ENCODE measurements at places on chromosomes 6 and 20.

DNA sequence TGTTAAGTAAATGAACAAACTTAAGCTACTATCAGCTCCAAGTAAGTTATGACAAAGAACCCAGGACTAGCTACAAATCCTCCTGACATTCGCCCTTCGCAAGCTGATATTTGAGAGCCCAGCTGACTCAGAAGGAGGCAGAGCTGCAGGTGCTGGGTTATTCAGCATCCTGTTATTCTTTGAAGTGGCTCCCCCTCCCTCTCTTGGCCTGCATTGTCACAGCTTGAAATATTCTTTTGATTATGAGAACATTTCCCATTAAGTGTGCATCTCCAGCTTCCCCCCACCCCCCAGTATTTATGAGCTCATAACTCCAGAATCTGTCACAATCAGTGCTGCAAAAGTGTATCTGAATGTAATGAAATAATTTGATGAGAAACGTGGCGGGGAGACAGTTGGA lies 78.8 kb upstream of the RALY start:
- DNase-seq: peak; percentile 20

DNA sequence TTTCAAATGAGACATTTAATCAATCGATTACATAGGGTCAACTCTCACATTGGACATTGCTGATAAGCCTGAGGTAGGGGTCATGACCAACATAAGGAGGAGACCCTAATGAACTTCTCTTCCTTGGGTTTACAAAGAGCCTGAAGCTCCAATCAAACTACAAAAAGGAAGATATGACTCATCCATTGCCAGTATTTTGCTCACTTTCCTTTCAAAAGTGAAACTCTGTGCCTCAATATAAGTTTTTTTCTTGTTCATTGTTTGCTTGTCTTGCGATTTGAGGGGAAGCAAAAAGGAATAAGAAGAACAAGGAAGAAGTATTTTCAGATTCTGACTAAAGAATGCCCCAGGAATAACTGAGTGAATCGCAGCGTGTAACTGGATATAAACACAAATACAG lies 38.8 kb upstream of the KHDRBS2 start:
- DNase-seq: no peak

- DNase-seq: no peak
Observed at GRCh38 chr20:49340161-49340966, 62.5 kb upstream of the ZNFX1 start.

GRCh38 chr20:57224641-57225138 lies 41.8 kb downstream of the BMP7 start:
- DNase-seq: no peak

DNA sequence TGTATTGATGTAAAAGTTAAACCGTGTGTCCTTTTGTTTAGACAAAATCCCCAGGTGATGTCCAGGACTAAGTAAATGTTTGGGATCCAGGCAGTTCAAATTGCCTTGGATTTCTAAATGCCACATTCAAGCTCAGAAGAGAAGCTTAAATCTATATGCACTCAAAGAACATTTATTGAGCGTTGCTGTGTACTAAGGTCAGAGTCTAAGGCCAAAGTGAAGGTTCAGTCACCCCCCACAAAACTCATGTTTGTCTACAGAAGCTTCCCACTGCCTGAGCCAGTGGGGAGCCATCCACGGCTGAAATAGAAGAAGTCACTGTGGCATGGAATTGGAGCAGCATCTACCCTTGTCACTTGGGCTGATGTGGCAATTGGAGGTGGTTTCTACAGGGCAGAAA lies 70.7 kb upstream of the INSM1 start:
- no peak for DNase-seq

GRCh38 chr6:136987526-136987925 lies 57.2 kb downstream of the IL20RA start:
- DNase-seq: no peak

DNA sequence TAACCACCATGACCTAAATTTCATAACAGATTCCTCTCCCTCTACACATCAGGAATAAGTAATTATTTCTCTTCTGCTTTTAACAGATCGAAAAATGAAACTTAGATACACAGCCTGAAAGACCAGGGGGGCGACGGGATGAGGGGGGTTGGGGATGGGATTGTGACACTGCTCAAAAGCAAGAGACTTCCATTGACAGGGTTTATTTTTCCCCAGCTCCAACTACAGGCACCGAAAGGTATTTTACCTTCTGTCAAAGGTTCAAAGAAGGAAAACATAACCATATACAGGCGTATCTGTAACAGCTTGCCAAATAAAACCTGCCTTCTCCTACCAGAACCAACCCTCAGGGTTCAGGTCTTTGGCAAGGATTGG lies 1.3 kb downstream of the EPHA7 start:
- DNase-seq: no peak

DNA sequence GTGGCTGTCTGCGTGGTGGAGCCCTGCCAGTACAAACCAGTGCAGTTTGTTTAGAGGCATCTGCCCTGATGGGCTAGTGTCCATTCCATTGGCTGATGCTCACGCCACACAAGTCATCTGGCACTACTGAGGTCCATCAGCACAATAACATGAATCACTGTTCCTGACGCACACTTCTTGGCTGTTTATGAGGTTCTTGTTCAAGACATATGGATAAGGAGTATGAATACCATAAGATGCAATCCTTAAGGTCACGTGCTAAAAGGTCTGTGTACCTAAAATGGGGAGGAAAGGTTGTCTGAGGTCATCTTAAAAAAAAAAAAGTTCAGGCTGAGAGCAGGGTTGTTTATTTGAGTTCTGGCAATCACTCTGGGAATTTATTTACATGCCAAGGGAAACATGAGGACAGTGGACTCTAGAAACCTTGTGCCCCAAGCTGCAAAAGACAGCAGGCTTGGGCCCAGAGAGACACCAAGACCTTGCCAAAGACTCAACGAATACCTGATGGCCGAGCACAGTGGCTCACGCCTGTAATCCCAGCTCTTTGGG lies 54.1 kb upstream of the SHLD1 start:
- peak; percentile 56 for DNase-seq

Measured in Panc1 (cell line).